ENCODE measurements at places on chromosomes 2 and 18.

- no peak for DNase-seq
Measured at GRCh38 chr2:119104414-119104813, 54.1 kb downstream of the C1QL2 start.

- DNase-seq, result no peak
Measured at GRCh38 chr2:234632527-234633391, 135.9 kb upstream of the ARL4C start.

DNA sequence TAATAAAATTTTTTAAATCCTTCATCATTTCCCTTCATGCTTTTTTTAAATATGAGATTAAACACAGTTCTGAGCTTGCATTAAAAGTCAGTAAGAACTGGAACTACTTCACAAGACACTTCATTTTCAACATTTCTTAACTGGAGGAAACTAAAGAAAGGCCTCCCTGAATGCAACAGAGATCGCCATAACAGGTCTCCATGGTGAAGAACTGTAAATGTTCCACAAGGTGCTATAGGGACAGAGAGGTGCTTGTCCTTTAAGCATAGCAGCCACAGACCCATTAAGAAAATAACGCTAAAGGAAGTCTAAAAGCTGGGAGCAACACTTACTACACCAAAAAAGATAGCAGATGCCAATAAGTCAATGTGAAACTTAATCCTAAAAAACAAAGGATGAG lies 8.5 kb downstream of the STAM2 start:
- no peak for DNase-seq

DNA sequence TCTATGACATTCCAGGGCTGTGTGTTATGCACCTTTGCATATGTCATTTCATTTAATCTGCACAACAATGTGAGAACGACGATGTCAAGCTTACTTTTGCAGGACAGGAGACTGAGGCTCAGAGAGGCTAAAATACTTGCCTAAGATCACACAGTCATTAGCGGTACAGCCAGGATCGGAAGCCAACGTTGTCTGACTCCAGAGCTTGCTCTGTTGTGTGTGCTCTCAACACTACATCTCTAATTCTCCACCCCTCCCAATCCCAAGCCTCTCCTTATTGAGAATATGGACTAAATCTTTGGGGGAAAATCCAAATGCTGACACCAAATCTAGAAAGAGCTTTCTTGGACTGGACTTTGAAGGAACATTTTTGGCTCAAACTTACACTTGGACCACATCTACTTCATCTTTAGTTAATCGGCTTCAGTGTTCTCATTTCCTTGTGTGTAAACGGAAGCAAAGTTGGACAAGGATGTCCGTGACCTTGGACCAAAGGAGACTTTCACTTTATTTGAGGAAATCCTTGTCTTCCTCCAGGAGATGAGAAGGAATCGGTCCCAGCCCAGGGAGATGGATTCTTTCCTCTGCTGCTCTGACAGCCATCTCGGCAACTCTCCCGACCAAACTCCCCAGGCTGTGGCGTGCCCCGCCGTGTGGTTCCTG lies 242.4 kb downstream of the LPIN1 start:
- no peak for DNase-seq

GRCh38 chr2:176124110-176124946 lies 1.8 kb downstream of the HOXD9 start:
- no peak for DNase-seq

GRCh38 chr18:28766721-28767120 lies 589.8 kb upstream of the CDH2 start:
- DNase-seq, result no peak

- DNase-seq, result no peak
Measured at GRCh38 chr2:128736046-128736688, 417.5 kb upstream of the HS6ST1 start.

DNA sequence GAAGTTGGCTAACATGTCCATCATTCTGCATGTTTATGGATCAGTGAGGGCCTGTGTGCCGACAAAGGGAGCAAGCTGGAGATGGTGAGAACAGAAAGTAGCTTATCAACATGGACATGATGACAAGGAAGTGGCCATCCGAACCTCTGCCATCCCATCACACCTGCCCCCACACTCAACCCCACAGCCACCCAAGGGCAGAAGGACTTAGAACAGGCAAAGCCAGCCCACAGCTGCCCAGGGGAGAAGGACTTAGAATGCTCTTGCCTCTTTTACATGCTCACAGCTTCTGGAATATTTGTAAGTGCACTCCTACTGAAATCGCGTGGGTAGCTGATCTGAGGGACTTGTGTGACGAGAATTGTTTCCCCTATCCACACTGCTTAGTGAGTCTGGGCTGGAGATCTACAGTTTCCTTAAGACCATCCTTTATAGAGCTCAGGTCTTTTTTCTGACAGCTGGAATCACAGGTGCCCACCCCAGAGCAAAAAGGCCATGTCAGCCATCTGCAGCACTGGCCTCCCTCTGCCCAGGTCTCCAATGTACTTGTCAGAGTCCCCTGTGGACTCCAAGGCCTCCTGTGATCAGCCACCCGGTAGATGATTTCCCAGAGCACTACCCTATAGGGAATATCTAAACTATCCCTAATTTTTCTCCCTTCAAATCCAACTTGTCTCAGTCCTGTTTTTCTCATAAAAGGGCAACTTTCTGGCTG lies 154.1 kb downstream of the SMAD7 start:
- DNase-seq, result no peak
